ENCODE measurements at places on chromosomes 11 and 22. TPM values are rescaled to one million over a fixed set of nuclear protein-coding genes. Genes with fewer than 3 reads are reported as not detected.

OR5AP2 gene
- not detected for total RNA-seq

BRSK2 gene
- total RNA-seq: 0.14 TPM

SLC7A4 gene
- total RNA-seq: 0.14 TPM

TSPAN32 gene
- total RNA-seq: under 0.01 TPM

BIRC3 gene
- 0.46 TPM for total RNA-seq

SOX6 gene
- total RNA-seq: 1.00 TPM

P4HA3 gene
- total RNA-seq: 35.9 TPM

PANX2 gene
- 0.85 TPM for total RNA-seq

KCNA4 gene
- not detected for total RNA-seq

ZNF70 gene
- 2.6 TPM for total RNA-seq

KLHDC7B gene
- total RNA-seq: 0.28 TPM

ABCG4 gene
- total RNA-seq: 0.14 TPM

YPEL1 gene
- total RNA-seq: 1.1 TPM

MLC1 gene
- total RNA-seq: 0.65 TPM

CDC42EP1 gene
- total RNA-seq: 7.0 TPM

ADM gene
- total RNA-seq: 177 TPM

CHID1 gene
- 56.2 TPM for total RNA-seq

NRXN2 gene
- 0.57 TPM for total RNA-seq

NNMT gene
- 1,567 TPM for total RNA-seq

MTMR2 gene
- 23.5 TPM for total RNA-seq

C11orf52 gene
- not detected for total RNA-seq

CHCHD10 gene
- 6.0 TPM for total RNA-seq

PARVG gene
- not detected for total RNA-seq

TRIM6 gene
- 4.6 TPM for total RNA-seq

APOA4 gene
- not detected for total RNA-seq

BIK gene
- total RNA-seq: not detected
